AG04450 (cell line): ENCODE measurements at places on chromosomes 6 and 20. TPM values are rescaled to one million over a fixed set of nuclear protein-coding genes. Genes with fewer than 3 reads are reported as not detected.

DNA sequence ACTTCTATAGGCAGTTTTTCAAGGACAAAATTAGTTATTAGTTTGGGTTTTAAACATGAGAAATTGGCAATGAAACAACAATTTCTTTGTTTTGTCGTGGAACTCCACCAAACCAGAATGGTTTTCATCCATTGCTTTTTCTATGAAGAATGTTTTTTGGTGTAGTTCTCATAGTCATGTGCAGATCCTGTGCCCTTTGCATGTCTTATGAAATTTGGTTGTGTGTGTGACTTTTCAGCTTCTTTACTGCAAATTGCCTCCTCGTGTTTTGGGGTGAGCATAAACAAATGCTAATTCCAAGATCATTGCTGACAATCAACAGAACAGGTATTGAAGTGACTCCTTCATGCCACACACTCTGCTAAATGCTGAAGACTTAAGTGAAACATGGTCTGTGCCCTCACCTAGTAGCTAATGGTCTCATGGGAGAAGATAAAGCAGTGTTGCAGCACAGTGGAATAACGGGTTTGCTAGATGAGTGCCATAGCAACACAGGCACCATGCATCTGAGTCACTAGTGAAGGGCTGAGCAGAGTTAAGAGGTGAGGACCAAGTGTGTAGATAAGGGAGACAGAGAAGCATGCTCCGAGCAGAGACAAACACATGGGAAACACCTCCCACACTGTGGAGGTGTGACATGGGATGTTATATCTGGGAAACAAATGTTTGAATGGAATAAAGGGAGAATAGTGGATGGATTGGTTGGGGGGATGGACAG is 120.0 kb downstream of the SLC16A10 start:
- DNase-seq, result no peak

The PRKN gene
- not detected in 2 replicates for polyA plus RNA-seq

GRCh38 chr6:136502786-136503185 is 47.4 kb downstream of the MAP7 start:
- no peak for DNase-seq

DNA sequence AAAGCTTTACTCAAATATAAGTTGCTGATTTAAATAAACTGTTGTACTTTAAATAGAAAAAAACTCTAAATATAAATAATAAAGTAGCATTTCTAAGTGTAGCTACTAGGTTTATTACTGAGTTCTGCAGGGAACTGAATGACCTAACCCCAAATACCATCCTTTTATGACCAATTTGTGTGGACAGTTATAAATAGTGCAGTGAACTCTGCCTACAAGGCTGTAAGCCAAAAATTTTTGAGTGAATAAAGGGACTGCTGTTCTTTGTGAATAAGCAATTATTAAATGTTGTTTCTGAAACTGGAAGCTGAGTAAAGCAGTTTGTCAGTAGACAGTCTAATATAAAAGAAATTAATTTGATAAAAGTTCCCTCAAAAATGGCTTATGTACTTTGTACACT is 90.8 kb upstream of the ELOVL5 start:
- no peak for DNase-seq

DNA sequence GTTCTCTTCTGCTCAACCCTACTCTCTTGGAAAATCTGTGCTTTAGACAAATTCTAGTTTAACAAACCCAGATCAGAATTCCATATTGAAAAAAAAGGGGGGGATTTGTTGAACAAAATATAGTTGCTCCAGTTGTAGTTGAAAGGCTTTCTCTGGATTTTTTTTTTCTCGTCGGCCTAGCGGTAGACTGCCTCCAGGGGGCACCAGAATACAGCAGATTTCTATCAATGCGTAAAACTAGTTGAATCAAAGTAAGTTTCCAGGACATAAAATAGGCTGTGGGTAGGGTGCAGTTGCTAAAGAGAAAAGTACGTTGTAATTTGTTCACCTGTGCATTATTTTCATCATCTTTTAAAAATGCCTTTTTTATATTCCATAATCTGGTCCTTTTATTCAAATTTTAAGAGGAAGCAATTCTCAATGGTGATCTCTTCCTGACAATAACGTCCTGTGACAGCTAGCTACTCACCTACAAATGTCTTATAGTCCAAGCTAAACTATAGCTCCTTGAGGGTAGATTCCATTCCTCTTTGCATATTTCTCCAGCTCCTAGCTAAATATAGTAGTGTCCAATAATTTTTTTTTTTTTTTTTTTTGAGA is 105.4 kb downstream of the PERP start:
- peak; percentile 36 for DNase-seq

GRCh38 chr6:137692308-137692707 is 174.8 kb upstream of the TNFAIP3 start:
- no peak for DNase-seq
